ENCODE measurements at places on chromosomes 11 and 22.

DNA sequence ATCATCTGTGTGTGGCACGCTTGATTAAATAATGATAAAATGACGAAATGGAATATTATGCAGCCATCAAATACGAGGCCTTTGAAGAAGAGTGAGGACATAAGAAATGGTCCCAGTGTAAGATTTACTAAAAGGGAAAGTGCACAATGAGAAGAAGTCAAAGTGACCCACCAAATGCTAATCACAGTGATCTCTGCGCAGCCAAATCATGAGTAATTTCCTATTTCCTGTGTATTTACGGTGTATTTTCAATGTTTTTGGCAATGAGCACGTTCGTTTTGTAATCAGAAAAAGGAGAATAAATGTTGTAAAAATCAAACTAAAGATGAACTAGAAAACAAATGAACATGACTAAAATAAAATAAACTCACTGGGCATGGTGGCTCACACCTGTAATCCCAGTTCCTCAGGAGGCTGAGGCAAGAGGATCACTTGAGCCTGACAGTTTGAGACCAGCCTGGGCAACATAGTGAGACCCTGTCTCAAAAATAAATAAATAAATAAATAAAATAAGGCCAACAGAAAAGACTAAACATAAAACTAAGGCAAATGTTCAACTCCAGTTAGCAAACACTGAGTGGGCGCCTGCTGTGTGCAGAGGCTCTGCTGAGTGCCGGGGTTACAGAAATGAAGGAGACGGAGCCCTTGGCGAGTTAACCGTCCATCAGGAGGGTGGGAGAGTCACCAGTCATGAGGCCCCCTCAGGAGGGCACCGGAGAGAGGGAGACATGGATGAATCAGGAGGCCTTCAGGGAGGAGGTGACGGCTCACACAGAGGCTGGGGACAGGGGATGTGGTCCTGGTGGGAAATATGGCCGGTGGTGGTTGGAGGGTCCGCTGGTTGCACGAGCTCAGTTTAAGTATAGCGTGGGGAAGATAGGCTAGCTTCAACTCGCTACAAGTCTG is 26.0 kb upstream of the CBX7 start:
- peak; percentile 62 for DNase-seq

DNA sequence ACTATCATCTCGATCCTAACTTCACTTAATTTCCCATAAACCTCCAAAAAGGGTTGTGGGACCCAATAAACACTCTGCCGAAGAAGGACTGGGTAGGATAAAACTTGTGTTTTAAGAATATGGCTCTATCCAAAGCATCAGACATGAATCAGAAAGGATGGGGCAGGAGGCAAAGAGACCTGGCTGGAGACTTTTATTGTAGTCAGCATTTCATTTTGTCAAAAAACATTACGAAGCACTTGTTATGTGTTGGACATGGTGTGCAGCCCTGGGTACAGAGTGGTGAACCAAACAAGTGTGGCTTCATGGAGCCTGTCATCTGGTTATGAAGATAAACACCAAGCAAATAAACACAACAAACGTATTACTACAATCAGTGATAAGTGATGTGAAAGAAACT is 17.3 kb downstream of the IL10RA start:
- DNase-seq, result peak; percentile 70

DNA sequence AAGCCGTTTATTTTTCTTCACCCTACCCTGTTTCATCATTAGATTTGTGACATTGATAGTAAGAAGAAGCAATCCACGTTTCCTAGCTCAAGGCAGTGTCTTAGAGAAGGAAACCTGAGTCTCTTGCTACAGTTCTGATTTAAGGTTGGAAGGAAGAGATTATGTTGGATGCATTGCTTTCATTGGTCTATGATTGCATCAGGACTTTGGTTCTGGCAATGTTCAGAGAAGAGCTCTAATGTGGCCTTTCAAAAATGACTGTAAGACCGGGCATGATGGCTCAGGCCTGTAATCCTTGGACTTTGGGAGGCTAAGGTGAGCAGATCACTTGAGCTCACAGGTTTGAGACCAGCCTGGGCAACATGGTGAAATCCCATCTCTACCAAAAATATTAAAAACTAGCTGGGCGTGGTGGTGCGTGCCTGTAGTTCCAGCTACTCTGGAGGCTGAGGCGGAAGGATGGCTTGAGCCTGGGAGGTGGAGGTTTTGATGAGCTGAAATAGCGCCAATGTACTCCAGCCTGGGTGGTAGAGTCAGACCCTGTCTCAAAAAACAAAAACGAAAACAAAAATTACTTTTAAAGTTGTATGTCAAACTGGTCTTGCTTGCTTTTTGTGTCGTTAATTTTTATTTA is 4.1 kb downstream of the NUCB2 start:
- DNase-seq, result no peak

GRCh38 chr22:40967111-40967760 is 16.1 kb downstream of the RBX1 start:
- no peak for DNase-seq

GRCh38 chr11:126816645-126817044 is 183.9 kb downstream of the KIRREL3 start:
- no peak for DNase-seq

All from CD4-positive, alpha-beta T cell treated with Interleukin-4 for 4 hours (primary cell).